ENCODE measurements at places on chromosomes 12 and 14.

GRCh38 chr12:47378907-47379306 lies 299.1 kb upstream of the AMIGO2 start:
- no peak for DNase-seq

DNA sequence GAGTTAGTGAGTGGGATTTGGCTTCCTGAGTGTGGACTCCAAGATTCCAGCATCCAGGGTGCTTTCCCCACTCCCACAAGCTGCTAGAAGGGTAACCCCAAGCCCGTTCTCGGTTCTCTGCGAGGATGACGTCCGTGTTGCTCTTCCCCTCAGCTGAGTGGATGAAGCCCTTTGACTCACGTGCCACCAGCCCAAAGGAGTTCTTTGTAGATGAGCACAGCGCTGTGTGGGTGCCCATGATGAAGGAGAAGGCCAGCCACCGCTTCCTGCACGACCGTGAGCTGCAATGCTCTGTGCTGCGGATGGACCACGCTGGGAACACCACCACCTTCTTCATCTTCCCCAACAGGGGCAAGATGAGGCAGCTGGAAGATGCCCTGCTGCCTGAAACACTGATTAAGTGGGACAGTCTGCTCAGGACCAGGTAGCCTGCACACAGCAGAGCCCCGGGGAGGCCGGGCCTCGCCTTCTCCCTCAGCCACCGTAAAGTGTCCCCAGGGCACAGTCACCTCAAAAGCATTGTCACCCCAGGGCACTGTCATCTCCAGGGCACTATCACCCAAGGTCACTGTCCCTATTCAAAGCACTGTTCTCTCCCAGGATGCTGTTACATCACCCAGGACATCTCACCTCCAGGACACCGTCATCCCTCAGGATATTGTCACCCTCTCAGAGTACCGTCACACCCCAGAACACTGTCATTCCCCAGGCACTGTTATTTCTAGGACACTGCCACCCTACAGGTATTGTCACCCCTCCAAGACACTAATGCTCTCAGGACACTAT lies 31.3 kb downstream of the SERPINA3 start:
- no peak for DNase-seq

DNA sequence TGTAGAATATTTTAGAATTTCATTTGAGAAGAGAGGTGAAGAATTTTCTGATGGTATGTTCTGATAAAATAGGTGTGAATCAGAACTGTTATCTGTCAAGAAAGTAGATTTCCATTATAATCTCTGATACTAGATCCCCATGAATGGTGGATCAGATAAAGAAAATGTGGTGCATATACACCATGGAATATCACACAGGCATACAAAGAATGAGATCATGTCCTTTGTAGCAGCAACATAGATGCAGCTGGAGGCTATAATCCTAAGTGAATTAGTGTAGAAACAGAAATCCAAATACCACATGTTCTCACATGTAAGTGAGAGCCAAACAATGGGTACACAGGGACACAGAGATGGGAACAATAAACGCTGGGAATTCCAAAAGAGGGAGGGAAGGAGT lies 372.0 kb upstream of the ATP2B1 start:
- DNase-seq, result no peak

DNA sequence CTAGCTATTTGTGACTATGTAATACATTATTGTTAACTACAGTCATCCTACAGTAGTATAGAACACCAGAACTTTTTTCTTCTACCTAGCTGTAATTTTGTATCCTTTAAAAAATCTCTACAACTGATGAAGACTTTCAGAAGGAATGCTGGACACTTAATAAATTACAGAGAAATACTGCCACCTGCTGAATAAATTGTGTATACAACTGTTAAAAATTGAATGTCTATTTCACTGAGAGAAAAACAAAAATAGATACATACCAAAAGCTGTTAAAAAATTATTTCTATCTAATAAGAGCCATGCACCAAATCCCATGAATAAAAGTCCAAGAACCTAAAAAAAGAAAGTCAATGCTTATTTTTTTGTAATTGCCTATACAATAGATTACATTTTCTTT lies 6.6 kb downstream of the TSPAN19 start:
- DNase-seq, result no peak

DNA sequence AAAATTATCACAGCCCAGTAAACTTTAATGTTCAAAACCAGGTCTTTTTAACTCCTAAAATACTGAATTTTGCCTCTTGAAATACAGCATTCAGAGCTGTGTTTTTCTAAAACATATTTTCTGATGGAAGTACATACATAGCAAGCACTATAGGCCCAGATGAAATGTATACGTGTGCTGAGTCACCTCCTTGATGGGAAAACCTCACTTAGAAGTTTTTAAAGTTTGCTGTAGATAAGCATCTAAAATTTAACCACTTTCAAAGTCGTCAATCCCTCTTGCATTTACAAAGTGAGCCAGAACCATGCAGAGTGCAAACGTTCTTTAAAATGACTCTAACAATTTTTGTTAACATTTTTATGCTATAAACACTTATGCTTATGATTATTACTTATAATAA lies 618.8 kb downstream of the RPS29 start:
- DNase-seq, result no peak

GRCh38 chr14:61609884-61610283 lies 85.4 kb upstream of the HIF1A start:
- no peak for DNase-seq

DNA sequence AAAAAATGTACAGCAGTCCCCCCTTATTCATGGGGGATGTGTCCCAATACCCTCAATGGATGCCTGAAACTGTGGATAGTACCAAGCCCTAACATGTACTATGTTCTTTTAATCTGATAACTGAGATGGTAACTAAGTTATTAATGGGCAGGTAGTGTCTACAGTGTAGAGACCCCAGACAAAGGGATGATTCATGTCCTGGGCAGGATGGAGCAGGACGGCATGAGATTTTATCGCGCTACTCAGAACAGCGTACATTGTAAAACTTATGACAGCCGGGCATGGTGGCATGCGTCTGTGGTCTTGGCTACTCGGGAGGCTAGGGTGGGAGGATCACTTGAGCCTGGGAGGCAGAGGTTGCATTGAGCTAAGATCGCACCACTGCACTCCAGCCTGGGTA lies 37.1 kb downstream of the KIAA0586 start:
- DNase-seq, result no peak

- no peak for DNase-seq
These were observed 62.9 kb downstream of the EPS8 start for GRCh38 chr12:15726027-15726877.

GRCh38 chr14:79294499-79294898 lies 916.8 kb downstream of the DIO2 start:
- no peak for DNase-seq

- no peak for DNase-seq
These were observed 40.0 kb upstream of the DDX11 start for GRCh38 chr12:31033681-31034080.

DNA sequence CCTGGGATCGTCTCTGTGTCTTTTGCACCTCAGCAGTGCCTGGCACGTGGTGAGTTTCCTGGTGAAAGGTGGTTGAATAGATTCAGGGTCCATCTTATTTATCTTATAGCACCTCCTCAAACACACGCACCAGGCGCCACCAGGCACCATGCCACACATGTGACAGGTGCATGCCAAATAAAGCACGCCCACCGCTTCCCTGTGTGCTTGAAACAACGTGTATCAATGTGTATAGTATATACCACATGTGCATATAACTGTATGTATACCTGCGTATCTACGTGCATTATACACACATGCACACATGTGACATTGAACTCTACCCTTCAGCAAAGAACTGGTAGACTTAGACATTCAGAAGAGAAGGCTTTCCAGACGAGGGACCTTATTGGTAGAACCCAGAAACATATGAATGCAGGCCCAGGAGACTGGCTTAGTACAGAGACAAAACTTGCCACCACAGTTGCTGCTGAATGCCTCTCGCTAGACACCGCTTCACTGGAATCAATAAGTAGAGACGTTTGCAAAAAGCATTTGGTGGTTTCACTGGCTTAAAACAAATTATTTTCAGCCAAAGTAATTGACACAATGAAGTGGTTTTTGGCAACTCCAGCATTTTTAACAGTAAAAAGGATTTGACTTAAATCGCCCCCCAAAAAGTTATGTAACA lies 10.0 kb downstream of the EML1 start:
- no peak for DNase-seq

DNA sequence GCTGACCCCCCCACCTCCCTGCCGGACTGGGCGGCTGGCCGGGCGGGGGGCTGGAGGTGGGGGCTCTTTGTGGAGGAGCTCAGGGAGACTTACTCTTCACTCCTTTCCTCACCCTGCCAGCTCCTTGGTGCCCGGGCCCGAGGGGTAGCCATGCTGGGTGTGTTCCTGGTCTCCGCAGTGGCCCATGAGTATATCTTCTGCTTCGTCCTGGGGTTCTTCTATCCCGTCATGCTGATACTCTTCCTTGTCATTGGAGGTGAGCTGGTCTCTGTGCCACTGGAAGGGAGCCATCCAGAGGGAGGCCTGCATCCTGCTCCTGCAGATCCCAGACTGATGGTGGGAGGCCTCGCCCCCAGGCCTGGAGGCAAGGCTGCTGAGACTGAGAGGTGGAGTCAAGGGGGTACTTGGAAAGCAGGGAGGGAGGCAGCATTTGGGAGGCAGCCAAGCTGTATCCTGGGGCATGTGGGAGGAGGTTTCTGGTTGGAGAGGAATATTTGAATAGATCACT lies 19.7 kb downstream of the SOAT2 start:
- DNase-seq, result no peak

DNA sequence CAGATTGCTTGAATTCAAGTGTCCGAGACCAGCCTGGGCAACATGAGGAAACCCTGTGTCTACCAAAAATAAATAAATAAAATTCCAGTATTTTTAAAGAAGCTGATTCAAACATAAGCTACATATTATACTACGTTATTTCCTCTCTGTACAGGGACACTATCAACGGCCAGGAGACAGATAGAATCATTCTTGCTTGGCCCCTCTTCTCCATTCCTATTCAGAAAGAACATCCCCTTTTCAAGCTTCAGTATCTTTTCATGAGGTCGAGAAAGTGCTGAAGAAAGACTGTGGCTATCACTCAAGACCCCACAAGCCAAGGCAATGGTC lies 314 bp upstream of the DHRS7 start:
- DNase-seq, result no peak

- no peak for DNase-seq
These were observed 128.8 kb downstream of the PRKD1 start for GRCh38 chr14:29798811-29799210.

- no peak for DNase-seq
These were observed 312.1 kb downstream of the ITPR2 start for GRCh38 chr12:26520869-26521268.

DNA sequence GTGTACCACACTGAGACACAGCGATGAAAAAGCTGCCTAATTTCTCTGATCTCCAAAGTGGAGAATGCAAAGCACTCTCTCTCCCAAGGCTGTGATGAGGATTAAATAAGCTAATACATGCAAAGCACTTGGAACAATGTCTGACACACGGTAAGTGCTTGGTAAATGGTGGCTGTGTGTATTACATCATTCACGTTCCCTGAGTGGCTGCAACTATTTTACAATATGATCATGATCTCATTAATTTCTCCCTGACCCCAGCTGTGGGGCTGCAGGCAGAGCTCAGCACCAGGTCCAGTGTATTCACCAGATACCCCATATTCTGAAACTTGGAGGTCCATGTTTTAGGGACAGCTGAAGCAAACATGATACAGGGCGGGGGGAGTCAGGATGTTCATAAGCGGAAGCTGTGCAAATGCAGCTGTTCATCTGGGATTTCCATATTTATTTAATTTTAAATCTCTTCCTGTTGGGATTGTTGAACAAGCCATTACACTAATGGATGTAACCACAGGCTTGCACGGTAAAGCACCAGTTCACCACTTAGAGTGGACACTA lies 106.4 kb downstream of the CCDC60 start:
- DNase-seq, result no peak

- DNase-seq, result no peak
These were observed 288.6 kb downstream of the PDZRN4 start for GRCh38 chr12:41476499-41477439.

GRCh38 chr14:101862177-101862576 lies 100.7 kb downstream of the PPP2R5C start:
- no peak for DNase-seq

- DNase-seq, result no peak
These were observed 14.9 kb downstream of the LTA4H start for GRCh38 chr12:96020314-96021003.

DNA sequence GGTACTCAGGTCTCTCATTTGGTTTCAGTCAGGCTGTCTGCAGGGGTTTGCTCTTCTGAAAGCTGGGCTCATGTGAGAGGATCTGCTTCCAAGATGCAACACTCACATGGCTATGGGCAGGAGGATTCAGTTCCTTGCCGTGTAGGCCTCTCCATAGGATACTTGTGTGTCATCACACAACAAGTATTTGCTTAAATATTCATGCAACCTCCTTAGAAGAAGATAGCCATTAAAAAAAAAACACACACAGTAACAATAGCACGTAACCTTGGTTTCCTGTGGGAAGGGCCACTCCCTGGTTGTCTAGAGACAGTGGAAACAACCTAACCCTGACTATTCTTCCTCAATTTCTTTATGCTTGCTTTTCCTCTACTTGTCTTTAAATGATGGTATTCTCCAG lies 31.8 kb upstream of the CLEC4E start:
- no peak for DNase-seq

DNA sequence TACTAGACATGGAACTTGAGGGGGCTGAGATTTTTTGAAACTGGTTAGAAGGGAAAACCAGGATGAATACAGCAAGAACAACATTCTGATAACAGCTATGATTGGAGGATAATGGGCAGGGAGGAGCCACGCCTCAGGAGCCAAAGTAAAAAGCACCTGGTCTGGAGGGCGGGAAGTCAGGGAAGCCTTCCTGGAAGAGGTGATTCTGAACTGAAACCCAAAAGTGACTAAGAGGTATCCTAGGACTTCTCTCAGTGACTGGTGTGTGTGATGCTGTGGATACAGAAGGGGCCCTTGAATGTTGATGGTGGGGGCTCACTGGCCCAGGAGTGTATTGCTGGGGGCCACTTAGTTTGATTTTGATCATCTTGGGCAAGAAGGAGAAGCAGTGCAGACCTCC lies 18.8 kb upstream of the GPR68 start:
- no peak for DNase-seq

DNA sequence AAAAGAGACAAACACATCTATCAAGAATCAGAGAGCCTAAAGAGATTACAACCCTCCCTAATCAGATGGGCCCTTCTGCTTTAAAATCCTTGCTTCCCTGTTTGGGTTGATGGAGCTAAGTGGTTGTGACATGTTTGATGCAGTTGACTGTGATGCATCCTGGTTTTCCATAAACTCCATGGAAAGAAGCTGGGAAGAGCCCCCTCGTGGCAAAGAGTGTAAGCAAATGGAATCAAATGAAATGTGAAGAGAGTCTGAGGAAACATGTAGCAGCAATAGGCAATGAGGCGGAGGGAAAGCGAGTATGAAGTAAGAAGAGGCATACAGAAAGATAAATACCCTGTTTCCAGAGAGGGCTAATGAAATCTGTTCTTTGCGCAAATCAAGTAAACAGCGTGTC lies 70.4 kb upstream of the SLCO1C1 start:
- DNase-seq, result no peak

DNA sequence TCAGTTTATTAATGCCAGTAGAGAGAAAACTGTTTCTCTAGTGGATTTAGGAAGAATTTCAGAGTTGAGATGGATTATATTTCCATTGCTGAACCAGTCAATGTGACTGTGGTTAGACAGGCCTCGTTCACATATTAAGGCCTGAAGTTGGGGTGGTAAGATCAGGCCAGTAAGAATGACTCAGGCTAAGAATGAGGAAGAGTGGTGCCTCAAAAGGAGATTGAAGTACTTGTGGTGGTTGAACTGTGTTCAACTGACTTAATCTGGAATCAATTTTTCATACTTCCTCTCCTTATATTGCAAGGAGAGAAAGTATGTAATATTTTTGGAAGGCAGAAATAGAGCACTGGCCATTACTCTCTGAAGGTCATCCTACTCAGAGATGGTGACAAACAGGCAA lies 37.8 kb upstream of the ATF7IP start:
- no peak for DNase-seq

Data from glutamatergic neuron (in vitro differentiated cells).